ENCODE measurements at places on chromosomes 7 and 10.
A peak's percentile ranks its signal among the peaks of the same experiment; 100 is the strongest.

- DNase-seq = no peak
Measured at GRCh38 chr7:39624442-39624807, 1.1 kb downstream of the RALA start.

- DNase-seq = no peak
Measured at GRCh38 chr10:131842351-131843088, 58.3 kb upstream of the PPP2R2D start.

DNA sequence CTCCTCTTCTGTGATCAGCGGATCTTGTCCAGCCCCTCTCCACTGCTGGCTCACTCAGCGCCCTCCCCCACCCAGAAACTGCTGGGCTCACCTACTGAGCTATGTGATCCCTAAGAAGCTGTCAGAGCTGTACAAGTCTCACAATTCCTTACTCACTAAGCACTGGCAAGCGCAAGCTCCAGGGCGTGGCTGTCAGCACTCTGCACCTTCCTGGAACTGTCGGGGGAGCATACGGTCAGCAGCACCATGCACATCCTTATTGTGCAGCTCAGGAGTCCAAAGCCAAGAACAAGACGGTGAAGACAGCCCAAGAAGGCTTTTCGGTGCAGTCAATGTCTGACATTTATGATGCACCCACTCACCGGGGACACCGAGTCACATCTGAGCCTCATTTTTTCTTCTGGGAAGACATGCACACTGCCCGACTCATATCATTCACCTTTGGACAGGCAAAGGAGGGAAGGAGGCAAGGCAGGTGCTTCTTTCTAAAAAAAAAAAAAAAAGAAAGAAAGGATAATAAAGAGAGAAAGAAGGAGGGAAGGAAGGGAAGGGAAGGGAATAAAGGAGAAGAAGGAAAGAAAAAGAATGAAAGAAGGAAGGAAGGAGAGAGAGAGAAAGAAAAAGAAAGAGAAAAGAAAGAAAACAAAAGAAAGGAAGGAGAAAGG, 56.3 kb downstream of the ASB13 start:
- DNase-seq = no peak

- no peak for DNase-seq
Measured at GRCh38 chr7:108810756-108811385, 241.2 kb downstream of the DNAJB9 start.

DNA sequence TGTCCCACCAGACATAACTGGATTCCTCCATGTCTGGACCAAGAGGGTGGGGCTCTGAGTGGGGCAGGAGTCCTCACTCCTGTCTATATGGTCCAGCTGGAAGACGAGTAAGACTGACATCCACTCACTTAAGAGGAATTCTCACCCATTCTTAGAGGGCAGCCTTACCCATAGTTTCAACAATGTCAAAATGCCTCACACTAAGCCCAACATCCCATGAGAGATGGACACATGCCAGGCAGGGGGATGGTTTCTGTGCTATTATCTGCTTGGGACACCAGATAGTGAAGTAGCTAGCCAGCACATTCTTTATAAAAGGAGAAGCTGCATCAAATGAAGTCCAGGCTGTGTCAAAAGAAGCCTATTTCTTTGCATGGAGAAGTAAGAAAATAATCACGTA, 4.7 kb upstream of the LANCL2 start:
- no peak for DNase-seq

DNA sequence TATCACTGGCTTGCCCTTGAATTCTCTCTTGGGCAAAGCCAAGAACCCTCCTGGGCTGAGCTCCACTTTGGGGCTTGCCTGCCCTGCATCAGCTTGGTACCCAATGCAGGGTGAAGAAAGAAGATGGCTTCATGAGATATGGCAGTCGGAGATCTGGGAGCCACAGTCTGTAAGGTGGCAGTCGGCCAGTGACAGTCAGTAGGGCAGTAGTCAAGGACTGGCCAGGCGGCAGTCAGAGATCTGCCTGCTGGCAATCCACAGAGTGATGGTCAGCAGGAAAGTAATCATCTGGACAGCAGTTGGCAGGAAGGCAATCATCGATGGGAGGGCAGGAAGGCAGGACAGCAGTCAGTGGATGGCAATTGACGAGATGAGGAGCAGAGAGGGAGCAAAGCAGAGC, 32.6 kb upstream of the CNNM1 start:
- DNase-seq = no peak

GRCh38 chr7:89680161-89680560, 474.1 kb upstream of the STEAP1 start:
- DNase-seq = no peak

GRCh38 chr7:26897928-26898327, 33.5 kb upstream of the SKAP2 start:
- no peak for DNase-seq

- DNase-seq = no peak
Measured at GRCh38 chr7:67847092-67847787, 850.6 kb downstream of the TYW1 start.

DNA sequence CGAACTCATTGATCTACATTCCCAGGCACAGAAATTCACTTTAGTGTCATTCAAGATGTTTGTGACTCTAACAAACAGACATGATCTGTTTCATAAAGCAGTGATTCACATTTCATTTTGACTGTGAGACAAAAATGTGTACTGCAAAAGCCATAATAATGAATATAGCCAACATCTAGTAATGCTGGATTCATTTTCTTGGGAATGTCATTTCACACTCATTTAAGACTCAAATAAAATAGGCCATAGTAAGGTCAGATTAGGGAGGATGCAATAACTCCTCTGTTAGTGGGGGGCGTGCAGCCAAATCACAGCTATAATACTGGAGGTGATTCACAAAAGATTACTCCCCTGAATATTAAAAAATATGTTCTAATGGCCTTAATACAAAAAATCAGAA, 566.6 kb upstream of the ZWINT start:
- DNase-seq = no peak

- DNase-seq = peak; percentile 33
Measured at GRCh38 chr10:77410523-77410922, 227.1 kb downstream of the KCNMA1 start.

GRCh38 chr10:1567742-1568495, 169.4 kb downstream of the ADARB2 start:
- DNase-seq = no peak

GRCh38 chr10:53537508-53537907, 764.9 kb upstream of the MBL2 start:
- DNase-seq = no peak

- no peak for DNase-seq
Measured at GRCh38 chr10:93181271-93182048, 107.8 kb downstream of the CYP26A1 start.

DNA sequence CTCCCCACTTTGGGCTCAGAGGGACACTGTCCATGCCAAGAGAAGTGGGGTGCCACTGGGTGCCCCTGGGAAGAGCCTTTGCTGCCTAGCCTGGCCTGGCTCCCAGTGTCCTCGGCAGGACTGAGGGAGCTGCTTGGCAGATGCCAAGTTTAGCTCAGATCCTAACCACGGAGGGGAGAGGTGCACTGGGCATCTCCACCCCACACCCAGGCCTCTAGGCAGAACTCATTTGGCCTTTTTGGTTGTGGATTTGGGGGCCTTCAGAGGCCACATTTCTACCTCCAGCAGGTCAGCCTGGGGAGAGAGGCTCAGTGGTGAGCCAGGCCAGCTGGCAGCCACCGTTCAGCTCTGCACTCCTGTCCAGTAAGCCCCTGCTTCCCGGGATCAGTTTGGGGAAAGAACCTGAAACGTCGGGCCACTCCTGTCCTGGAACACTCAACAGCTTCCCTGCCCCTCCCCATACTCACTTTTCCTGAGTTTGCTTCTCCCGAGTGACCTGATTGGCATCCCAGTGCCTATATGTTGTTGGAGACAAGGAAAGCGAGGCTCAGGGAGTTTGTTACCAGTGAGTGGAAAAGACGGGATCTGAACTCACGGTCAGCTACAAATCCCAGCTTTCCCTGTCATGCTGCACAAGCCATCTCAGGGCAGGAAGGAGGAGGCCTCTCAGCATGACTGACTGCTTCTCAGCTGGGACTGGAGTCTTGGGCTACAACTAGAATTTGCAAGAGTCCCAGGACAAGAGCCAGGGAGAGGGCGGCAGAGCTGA, 11.2 kb upstream of the CXCL12 start:
- DNase-seq = no peak

DNA sequence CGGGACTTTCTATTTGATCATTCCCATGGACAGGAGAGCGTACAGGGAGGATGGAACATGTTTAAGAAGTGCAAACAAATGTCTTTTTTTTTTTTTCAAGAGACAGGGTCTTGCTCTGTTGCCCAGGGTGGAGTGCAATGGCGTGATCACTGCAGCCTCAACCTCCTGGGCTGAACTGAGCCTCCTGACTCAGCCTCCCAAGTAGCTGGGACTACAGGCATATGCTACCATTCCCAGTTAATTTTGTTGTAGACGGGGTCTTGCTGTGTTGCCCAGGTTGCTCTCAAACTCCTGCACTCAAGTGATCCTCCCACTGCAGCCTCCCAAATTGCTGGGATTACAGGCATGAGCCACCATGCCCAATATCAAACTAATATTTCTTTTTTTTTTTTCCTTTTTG, 40.5 kb downstream of the SPDYE5 start:
- no peak for DNase-seq

GRCh38 chr10:15451137-15452094, 80.3 kb upstream of the FAM171A1 start:
- DNase-seq = no peak

DNA sequence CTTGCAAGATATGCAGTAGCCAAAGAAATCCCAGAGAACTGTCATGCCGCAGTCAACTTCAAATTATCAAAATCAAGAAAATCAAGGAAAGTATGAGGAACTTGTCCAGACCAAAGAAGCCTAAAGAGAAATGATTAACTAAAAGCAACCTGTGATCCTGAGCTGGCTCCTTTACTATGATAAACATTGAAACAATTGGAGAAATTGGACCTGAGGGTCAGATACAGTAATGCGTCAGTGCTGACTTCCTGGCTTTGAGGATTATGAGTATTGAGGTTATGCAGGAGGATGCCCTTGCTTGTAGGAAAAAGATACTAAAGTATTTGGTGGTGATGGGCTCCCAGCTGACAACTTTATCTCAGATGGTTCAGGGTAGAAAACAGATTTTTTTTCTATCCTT, 324.7 kb upstream of the AKR1E2 start:
- no peak for DNase-seq
